ENCODE measurements at places on chromosomes 13 and 19. TPM values are rescaled to one million over a fixed set of nuclear protein-coding genes. Genes with fewer than 3 reads are reported as not detected.

Gene C2CD4C
- total RNA-seq: not detected

Gene ATP8A2
- total RNA-seq: 0.03 TPM

Gene GFY
- total RNA-seq: not detected

Gene ONECUT3
- total RNA-seq: not detected

Gene BST2
- total RNA-seq: 63.1 TPM

Gene EXOC3L2
- 0.10 TPM for total RNA-seq

Gene MIDN
- total RNA-seq: 28.5 TPM

Gene GJB2
- 0.07 TPM for total RNA-seq

Gene ARGLU1
- total RNA-seq: 30.7 TPM

Gene IFNL1
- total RNA-seq: not detected

Gene CD33
- total RNA-seq: not detected

Gene BLOC1S3
- 5.9 TPM for total RNA-seq

Gene ZNF253
- 3.2 TPM for total RNA-seq

Gene PDE4C
- 21.3 TPM for total RNA-seq

Gene SYCN
- total RNA-seq: not detected

Gene SLC1A5
- 169 TPM for total RNA-seq

Gene WDR87
- total RNA-seq: not detected

Gene PRR36
- not detected for total RNA-seq

Gene ZSCAN1
- not detected for total RNA-seq

Gene ILF3
- 121 TPM for total RNA-seq

Gene CALR3
- not detected for total RNA-seq
